COR-L47 (cell line): ENCODE measurements at places on chromosomes 11 and 22.
A peak's percentile ranks its signal among the peaks of the same experiment; 100 is the strongest.

DNA sequence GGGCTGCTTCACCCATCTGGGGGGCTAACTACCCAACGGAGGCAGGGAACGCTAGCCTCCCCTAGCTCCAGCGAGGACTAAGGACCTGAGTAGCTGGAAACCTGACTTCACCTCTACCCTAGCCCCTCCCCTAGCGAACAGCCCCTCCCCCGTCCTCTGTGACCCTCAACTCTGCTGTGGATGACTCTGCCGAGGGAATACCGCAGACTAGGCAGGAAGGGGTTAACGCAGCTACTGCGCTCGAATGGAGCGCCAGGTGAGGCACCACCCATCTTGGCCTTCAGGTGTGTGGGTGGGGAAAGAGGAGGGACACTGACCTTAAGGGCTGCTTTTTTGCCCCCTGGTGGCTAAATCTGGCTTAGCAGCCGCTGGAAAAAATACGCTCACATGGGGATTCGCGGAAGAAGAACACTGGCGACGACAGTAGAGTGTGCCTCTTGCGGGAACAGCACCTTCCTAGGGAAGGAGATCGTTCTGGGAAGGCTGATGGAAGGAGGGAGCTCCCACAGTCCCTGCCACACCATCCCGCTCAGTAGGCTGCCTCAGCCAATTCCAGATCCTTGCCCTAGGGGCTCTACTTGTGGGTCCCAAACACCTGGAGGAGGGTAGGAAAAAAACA, 4.5 kb upstream of the BCL9L start:
- peak; percentile 92 for DNase-seq

DNA sequence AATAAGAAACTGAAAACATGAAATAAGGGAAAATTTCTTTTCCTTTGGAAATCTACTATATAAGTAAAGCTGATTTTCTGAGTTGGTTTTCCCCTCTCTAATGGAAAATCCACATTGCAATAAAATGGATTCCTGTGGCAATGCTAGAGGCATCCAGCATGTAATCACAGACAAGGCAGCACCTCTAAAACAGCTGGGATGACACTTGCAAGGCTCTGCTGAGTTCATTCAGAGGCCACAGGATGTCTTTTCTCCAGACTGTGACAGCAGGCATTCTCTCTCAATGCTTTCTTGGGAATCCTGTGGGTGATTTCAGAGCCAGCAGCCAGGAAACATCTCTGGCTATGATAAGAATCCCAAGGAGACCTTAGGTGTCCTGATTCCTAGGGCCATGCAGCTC, 201.3 kb upstream of the BLID start:
- DNase-seq = no peak

DNA sequence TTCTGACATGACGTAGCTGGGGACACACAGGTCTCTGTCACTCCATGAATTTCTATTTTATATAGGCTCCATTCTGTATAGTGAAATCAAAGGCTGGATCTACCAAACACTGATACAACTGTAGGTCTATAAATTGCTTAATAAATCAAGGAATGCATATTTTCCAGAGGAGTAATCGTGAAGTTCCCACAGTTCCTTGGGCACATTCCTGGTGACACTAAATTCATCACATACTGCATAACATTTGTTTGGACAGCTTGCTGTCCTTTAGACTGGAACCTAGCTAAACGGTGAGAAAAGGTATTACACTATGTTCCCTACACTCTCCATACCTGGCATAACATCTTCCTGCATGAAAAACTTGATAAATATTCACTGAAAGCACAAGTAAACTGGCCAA, 41.6 kb upstream of the UCP3 start:
- DNase-seq = no peak

DNA sequence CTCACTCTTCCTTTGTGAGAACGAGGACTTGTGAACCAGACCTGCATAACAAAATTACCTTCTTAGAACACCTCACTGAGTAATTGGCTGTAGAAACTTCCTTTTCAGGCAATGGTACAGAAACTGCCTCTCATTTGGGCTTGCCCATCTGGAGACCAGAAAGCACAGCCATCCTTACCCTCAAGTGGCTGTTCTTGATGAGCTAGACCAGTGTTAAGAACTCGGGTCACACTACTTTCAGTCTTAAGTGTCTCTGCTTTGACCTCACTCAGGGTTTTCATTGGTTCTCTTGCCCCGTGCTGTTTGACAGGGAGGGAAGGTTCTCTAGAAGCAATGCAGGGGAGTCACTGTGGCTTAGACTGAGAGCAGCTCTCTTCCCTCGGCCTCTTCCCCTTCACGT, 29.3 kb downstream of the NAT10 start:
- no peak for DNase-seq

DNA sequence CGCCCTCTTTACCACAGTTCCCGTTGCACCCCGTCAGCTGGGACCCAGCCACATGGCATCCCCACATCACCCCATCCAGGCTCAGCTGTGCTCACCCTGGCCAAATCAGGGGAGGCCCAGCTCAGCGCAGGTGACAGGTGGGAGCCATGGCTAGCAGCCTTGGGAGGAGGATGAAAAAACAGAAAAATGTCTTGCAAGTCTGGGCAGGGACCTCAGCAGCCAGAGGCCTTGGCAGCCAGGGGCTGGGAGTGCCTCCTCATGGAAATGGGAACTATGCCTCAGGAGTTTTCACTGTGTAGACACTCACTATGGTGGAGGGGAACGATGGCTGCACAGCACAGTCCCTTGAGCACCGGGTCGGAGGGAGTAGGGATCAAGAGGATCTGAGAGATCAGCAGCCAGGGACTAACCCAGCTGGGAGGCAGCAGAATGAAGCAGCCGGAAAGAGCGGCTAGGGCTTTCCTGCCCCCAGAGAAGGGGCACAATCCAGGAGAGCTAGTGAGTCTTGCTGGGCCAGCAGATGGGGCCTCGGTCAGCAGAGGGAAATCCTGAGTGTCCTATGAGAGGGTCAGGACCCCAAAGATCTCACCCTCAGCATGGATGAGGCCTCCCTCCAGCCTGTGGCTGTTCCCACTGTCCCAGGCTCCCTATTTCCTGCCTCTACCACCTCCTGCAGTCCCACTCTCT, 6.2 kb upstream of the FTH1 start:
- DNase-seq = no peak

GRCh38 chr11:8720868-8721608, 38.4 kb downstream of the RPL27A start:
- DNase-seq = no peak

DNA sequence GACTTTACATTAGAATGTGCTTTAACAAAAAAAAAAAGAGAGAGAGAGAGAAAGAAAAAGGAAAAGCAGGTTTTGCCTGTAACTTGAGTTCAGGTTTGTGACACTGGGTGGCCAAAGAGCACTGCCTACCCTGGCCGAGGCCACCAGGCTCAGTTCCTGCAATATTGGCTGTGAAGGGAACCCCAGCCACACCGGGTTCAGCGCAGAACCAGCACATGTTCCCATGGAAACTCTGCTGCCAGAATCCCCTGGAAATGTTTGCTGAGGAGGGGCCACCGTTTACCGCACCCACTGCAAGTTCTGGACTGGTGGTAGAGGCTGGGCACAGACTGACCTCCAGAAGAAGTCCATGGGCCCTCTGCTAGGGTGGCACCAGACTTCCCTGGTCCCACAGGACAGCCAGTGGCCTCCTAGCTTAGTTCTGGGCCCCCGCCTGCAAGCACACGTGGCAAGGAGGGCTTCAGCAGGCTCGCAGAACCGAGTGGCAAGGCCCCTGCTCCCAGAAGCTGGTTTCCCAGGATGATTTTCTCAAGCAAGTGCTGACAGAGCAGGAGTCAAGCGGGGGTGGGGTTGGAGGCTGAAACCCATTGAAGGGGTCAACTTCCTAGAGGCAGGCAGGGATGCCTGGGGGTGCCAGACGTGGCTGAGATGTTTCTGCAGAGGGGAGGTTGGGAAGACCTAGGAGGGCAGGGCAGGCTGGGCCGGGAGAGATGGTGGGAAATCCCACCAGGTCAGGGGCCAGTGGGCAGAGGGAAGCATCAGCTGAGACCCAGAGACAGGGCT, 51.2 kb downstream of the NFAM1 start:
- DNase-seq = no peak

DNA sequence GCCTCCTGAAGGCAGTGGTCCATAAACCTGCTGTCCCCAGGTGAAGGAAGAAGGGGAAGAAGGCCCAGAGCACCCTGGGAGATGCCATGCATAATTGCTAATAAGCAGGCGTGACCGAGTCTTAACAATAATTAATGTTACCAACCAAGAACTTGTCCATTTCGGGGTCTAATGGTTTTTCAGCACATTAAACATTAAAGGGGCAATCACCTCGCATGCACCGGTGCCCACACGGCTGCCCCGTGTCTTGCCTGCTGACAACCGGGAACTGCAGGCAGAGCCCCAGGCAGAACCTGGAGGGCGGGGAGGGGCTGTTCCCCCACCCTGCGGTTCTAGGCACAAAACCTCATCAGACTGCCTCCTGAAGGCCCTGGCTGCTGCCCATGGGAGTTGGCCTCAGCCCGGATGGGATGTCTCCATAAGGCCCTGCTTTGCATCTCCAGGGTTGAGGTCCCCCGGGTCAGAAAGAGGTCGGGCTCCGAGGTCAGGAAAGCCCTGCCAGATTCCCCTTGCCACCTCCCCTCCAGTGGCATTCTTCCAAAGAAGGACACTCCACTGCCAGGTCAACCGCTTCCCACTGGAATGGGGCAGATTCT, 169.0 kb downstream of the BUD13 start:
- DNase-seq = no peak

- DNase-seq = no peak
Observed at GRCh38 chr11:103870821-103871309, 165.6 kb upstream of the DDI1 start.

DNA sequence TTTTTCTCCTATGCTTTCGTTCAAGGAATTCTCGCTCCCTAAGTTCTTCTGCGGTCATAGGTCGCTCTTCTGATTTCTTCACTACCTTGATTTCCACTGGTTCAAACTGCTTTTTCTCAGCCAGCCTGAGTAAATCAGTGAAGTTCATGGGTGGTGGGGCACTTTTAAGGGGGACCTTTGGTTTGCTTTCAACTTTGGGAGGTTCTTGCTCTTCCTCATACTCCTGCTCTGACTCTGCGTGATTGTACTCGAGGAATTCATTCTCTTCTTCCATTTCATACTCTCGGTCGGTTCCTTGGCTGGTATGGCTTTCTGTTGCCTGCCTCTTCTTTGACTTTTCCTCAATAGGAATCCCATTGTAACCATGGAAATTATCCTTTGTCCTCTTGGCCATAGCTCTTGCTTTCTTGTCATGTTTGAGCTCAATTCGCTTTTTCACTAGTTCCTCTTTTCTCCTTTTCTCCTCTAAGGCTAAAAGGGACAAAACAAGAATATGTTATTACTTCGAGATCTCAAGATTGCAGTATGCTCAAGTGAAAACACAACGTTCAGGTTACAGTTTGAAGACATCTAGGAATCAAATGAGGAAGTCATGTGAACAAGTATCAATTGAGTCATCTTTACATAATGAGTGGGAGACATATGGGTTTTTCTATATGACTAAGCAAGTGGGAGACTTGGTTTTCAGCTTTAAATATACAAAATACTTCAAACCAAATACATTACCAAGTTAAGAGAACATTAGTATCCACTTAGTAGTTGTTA, 16.2 kb downstream of the MISFA start:
- no peak for DNase-seq

DNA sequence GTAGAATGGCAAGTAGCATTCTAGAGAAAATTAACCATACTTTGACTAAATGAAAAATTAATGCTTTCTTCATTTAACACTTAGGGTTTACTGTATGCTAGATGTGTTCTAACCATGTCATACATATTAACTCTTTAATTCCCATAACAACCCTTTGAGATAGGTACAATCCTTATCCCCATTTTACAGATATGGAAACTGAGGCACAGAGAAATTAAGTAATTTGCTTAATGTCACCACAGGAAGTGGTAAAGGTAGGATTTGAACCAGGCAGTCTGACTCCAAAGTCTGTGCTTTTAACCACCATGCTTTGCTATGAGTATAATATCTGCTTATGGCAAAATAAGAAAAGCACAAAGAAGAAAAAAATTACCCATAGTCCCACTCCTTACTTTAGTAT, 59.5 kb downstream of the LIF start:
- no peak for DNase-seq

GRCh38 chr22:38950527-38951295, 6.7 kb upstream of the APOBEC3A start:
- no peak for DNase-seq

DNA sequence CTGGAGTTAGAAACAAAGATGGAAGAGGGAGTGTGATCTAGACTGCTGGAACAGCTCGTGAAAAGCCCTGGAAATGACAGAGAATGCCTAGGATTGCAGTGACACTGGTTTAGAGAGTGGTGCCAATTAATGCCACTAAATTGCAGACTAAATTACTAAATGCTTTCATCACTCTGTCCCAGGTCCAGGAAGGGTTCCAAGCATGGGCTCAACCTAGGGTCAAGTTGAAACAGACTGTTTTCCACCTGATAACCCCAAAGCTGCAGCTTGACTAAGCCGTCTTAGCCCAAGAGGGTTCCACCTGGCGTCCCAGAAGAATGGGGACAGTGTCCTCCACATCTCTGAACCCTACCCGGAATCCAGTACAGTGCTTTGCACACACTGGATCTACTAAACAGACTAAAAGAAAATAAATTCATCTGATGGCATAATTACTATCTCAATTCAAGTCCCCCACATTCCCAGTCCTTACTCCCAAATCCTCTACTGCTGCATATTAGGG, 1.1 kb upstream of the CRY2 start:
- no peak for DNase-seq

DNA sequence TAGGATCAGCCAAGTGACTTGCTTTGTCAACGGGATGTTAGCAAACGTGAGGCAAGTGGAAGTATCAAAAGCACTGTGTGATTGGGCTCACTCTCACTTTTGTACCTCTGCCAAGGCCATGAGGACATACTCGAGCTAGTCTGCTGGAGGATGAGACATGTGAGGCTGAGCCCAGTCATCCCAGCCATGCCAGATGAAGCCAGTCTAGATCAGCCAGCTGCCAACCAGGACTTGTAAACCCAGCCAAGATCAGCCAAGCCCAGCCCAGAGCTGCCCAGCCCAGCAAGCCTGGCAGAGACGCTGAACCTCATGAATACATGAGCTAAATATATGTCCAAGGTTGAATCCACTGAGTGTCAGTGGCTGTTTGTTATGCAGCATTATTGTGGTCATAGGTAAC, 369.7 kb downstream of the MN1 start:
- no peak for DNase-seq

DNA sequence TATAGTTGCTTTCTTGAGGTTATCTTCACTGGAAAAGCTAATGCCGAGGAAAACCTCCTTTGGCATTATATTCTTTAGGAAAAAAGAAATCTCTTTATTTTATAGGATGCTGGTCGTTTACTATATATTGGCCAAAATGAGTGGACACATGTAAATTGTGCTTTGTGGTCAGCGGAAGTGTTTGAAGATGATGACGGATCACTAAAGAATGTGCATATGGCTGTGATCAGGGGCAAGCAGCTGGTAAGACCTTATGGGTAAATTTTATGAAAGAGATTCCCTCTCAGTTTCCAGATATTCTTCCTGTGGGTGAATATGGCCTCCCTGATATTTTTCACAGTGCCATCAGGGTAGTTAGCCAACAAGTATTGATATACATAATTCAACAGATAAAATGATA, 29.4 kb upstream of the TTC36 start:
- DNase-seq = no peak

- no peak for DNase-seq
Observed at GRCh38 chr22:47574556-47574955, 812.1 kb downstream of the TBC1D22A start.

GRCh38 chr22:39240831-39241793, 3.7 kb downstream of the PDGFB start:
- no peak for DNase-seq

- DNase-seq = no peak
Observed at GRCh38 chr11:17217401-17217800, 9.6 kb upstream of the PIK3C2A start.

GRCh38 chr11:106418791-106419190, 341.3 kb downstream of the AASDHPPT start:
- no peak for DNase-seq

GRCh38 chr11:28951191-28951590, 843.0 kb downstream of the METTL15 start:
- no peak for DNase-seq
